ENCODE measurements at places on chromosomes 7 and 10.

DNA sequence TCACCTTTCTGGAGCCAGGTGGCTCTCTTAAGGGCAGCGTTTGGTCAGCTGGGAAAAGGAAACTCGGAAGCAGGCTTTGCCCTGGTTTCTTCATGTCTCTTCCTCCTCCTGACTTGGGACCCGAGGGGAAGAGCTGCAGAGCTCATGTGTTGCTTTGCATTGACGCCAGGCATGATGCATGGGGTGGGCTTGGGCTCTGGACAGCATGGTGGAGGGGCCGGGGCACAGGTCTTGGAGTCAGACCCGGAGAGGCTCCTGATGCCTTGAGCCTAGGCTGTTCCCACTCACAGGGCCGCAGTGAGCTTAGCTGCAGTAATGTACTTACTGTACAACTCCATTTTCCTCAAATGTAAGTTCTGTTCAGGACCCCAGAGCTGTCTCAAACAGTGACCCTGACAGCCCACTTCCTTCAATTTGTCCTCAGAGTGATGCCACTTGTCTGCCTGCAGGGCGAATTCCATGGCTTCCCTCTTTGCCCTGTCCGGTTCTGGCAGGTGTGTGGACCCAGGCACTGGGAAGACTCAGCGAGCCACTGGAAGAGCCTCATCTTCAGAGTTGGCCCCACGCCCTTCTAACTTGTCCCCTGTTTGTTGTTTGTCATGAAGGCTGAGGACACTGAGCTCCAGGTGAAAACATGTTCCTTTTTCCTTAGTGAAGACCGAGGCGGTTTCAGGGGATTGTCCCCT is 50.2 kb downstream of the ZNF467 start:
- DNase-seq = no peak

GRCh38 chr10:128566361-128566968 is 440.2 kb upstream of the MKI67 start:
- no peak for DNase-seq

- DNase-seq = no peak
Measured at GRCh38 chr10:97393034-97393573, 8.0 kb downstream of the RRP12 start.

DNA sequence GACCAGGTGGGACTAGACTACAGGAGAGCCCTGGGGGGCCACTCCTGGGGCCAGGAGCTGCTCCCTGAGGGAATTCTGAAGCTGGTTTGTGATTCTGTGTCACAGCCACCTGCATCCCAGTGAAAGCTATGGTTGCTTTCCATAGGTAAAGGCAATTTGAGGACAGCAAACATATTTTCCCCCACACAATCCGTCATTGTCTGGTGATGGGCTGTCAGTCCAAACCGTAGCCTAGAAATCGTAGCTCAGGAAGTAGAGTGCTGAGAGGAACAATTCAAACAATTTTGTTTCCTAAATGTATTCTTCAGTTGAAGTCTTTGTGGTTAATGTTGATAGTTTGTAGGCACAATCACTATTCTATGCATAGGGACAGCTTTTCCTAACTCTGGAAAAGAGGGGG is 106.0 kb upstream of the INSYN2A start:
- DNase-seq = no peak

GRCh38 chr10:69004821-69005220 is 16.2 kb downstream of the KIFBP start:
- no peak for DNase-seq

DNA sequence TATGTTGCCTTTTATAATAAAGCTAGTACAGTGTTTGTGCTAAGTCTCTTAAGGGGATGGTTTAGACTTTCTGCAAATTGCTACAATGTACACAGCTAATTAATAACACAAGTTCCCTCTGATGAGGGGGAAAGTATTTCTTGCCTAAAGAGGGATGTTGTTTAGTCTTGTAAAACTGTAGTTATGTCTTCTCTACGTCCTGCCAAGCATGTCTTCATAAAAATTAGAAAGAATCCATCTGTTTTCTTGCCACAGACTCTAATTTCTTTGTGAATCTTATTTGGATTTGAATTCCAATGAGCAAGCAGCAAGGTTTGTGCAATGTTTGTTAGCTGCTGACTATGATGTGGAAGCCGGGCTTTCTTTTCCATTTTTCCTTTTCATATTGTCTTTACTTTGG is 28.2 kb downstream of the ADARB2 start:
- DNase-seq = no peak

- no peak for DNase-seq
Measured at GRCh38 chr10:120039826-120040225, 147.3 kb downstream of the SEC23IP start.

DNA sequence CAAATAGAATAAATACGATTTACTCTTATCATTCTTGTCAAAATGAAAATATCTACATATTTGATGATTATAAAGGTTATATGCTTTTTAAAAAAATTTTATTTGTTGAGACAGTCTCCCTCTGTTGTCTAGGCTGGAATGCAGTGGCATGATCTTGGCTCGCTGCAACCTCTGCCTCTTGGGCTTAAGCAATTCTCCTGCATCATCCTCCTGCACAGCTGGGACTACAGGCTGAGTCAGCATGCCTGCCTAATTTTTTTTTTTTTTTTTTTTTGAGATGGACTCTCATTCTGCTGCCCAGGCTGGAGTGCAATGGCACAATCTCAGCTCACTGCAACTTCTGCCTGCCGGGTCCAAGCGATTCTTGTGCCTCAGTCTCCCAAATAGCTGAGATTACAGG is 48.9 kb downstream of the PUS7 start:
- DNase-seq = no peak

- DNase-seq = peak; percentile 68
Measured at GRCh38 chr7:16399265-16399831, 22.0 kb downstream of the CRPPA start.

DNA sequence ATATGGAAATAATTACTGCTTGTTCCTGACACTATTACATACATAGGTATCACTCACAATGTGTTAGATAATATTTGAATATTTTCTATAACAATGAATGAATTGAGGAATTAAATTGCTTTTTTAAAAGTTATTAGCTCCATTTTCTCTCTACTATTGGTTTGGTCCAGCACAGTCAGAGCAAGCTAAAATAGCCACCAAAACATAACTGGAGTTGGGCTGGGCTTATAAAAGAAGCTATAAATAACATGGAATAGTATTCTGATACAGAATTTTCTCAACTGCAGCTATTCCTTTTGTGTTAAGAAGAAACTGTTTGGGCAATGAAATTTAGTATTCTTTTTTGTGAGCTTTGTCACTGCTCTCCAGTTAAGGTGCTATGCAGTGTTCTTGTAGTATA is 142.6 kb upstream of the LRRN3 start:
- no peak for DNase-seq

DNA sequence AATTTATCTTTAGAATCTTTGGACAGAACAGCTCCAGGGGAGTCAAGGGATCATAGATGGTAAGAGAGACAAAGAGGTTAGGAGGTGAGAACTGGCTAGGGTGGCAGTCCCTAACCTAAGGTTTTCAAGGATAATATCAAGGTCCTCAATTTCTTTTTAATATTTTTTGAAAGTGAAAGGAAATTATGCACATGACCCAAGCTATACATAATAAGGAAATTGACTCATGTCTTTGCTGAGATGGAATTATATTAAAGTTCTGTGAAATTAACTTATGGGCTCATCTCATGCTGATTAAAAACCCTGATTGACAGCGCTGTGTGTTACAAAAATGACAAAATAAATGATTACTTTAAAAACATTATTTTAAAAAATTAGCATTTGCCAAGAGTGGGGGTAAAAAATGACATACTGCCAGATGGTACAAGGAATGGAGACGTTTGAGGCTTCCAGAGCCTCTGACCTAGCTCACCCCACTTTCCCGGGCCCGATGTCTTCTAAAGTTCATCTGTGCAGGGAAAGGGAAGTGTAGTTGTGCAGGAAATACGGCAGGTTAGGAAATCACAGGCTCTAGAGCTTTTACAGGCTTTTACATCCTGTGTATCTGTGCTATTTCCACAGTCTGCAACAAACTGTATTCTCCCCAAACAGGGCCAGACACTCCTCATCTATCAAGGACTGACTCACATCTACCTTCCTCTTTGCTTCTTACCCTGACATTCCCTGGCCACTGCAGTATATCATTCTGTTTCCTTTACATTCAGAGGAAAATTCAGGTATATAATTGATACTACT is 185.6 kb upstream of the PRSS58 start:
- no peak for DNase-seq

GRCh38 chr10:7301006-7301778 is 109.6 kb downstream of the SFMBT2 start:
- DNase-seq = no peak

DNA sequence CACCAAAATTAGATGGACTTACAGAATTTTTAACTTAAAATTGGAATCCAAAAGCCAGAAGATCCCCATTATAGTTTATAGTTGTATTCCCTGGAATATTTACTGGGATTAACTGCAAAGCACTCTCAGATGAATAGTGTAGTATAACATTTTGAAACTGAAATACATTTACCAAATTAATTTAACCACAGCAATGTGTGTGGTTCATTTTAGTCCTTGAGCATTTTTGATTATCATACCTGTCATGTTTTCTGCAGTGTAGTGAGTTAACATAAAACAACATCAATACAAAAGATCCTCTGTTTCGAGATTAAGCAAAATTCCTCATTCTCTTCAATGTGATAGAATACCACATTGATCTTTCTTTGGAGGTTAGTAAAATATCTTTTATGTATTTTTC is 3.7 kb downstream of the VIM start:
- DNase-seq = no peak

DNA sequence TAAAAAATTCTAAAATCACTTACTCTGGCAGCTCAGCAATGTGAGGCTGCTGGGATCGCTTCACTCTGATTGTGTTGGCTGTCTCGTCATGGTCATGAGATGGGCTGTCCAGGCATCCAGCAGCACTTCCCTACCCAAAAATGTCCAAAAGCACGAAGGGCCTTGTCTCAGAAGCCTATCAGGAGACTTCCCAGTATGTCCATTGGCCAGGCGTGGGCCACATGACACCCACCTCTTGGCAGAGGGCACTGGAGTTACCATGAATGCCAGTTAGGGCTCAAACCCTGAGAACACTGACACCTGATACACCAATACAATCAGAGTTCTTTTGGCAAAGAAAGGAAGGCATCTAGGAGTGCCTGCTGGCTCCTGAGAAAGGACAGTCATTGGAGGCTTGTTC is 27.0 kb upstream of the GLI3 start:
- DNase-seq = no peak

- DNase-seq = no peak
Measured at GRCh38 chr7:133003052-133003910, 78.6 kb downstream of the CHCHD3 start.

- DNase-seq = peak; percentile 19
Measured at GRCh38 chr7:90412458-90413184, 9.4 kb downstream of the CLDN12 start.

- no peak for DNase-seq
Measured at GRCh38 chr7:104929921-104930320, 84.1 kb upstream of the KMT2E start.

DNA sequence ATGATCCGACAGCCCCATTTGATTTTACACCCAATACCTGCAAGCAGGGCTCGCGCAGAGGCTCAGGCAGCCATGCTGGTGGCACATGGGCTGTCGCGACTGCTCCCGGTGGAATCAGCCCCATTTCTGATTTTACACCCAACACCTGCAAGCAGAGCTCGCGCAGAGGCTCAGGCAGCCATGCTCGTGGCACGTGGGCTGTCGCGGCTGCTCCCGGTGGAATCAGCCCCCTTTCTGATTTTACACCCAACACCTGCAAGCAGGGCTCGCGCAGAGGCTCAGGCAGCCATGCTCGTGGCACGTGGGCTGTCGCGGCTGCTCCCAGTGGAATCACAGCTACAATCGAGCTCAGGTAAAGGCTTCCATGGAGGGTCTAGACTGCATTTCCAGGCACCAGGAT is 244.1 kb downstream of the PTPRN2 start:
- no peak for DNase-seq

GRCh38 chr10:19488592-19489280 is 327.5 kb upstream of the PLXDC2 start:
- peak; percentile 65 for DNase-seq

GRCh38 chr10:32109603-32110002 is 53.4 kb upstream of the KIF5B start:
- DNase-seq = no peak

DNA sequence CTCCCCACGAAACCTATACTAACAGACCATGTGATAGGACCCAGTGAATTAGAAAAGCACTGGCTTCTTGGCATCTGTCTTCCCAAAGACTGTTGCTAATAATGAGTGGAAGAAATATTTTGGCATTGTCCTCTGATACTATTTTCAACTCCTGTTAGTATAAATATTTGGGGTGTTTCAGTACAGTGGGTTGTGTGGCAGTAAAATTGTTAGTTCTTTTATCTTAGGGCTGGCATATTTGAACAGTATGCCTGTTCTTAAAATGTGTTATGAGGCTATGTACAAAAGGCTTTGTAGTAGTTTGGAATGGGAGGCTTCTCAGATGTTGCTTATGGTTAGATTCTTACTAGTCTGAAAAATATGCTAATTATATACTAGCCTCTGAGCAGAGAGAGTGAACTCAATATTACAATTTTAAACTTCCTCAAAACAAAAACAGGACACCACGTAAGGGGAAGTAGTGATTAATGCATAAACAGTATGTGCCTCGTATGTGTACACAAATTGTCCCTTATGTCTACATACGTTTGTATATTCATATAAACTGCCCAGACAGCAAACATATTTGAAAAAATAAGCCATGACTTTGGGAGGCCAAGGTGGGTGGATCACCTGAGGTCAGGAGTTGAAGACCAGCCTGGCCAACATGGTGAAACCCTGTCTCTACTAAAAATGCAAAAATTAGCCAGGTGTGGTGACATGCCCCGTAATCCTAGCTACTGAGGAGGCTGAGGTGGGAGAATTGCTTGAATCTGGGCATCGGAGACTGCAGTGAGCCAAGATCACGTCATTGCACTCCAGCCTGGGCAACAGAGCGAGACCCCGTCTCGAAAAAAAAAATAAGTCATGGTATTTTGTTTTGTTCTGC is 115.4 kb downstream of the ARID5B start:
- DNase-seq = no peak

- DNase-seq = no peak
Measured at GRCh38 chr10:113736576-113736975, 14.9 kb upstream of the PLEKHS1 start.

DNA sequence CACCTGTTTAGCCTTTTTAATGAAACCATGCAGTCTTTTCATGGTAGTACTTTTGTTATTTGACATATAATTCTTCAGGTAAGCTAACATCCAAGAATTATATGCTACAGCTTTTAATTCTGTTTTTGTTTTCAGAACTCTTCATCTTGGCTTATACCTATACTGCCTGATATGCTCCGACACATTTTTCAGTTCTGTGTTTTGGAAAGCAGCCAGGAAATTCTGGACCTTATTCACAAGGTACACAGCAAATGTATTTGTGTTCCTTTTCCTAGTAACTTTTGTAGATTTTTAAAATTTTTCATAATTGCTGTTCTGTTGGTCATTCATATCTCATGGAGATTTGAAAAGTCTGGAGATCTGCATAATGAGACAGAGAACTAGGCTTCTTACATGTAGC is 56.7 kb downstream of the BTAF1 start:
- no peak for DNase-seq

DNA sequence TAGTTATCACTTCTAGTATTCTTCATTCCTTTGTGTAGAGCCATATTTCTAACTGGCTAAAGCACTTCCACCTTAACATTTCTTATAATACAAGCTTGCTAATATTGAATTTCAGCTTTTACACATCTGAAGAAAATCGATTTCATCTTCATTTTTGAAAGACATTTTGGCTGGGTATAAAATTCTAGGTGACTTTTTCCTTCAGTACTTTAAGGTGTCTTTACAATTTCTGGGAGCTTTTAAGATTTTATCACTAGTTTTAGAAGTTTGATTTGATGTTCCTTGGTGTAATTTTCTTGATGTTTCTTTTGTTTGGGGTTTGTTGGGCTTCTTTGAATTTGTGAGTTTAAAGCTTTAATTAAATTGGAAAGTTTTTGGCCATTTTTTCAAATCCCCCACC is 38.5 kb upstream of the TMEM168 start:
- no peak for DNase-seq

Data from hematopoietic multipotent progenitor cell (in vitro differentiated cells).